ENCODE measurements at places on chromosomes 2 and 18.

DNA sequence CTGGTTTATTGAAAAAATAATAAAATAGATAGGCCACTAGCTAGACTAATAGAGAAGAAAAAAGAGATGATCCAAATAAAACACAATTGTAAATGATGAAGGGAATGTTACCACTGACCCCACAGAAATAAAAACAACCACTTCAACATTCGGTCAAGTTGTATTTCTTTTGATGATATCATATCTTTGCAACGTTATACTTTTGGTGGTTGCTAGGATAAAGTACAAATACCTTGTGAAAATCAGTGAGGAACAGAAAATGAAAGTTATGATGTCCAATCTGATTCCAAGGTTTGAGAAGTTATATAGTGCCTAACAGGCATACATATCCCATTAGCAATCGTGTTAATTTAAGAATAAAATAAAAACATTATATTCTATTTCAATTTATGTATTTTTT is 6.6 kb upstream of the ASNSD1 start:
- no peak for DNase-seq

DNA sequence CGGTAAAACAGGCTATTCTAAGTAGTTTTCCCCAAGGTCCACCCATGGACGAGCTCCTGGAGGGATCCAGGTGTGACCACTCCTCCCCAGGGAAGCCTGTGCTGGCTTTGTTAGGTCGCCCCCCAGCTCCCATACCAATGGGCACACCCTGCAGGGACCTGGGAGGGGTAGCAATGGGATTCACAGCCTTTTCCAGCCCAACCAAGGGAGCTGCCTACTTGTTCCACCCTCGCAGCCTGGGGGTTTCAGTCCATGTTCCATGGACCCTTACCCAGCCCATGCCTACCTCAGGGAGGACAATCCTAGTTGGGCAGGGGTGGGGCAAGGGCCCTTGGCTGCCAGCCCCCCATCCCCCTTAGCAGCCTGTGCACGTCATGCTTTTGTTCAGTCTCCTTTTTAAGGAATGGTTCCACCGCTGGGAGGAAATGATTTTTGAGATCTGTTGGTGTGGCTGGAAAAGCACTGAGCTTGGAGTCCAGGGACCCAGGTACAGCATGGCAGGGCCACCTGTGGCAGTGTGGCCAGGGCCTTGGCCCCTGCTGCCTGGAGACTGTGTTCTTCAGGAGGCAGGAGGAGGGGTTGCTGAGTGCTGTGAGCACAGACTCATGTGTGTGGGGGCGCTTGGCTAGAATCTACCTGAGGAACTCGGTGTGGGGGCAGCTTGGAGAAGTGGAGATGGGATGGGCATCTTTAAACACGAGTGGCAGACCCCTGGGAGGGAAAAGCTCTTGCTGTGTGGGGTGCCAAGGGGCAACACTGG is 166.8 kb downstream of the TWIST2 start:
- DNase-seq: no peak

GRCh38 chr18:27353273-27353672 is 168.2 kb upstream of the CHST9 start:
- DNase-seq: no peak

GRCh38 chr18:25345081-25345866 is 6.7 kb downstream of the ZNF521 start:
- DNase-seq: no peak

- no peak for DNase-seq
Measured at GRCh38 chr2:80545420-80546210, 241.1 kb upstream of the LRRTM1 start.

DNA sequence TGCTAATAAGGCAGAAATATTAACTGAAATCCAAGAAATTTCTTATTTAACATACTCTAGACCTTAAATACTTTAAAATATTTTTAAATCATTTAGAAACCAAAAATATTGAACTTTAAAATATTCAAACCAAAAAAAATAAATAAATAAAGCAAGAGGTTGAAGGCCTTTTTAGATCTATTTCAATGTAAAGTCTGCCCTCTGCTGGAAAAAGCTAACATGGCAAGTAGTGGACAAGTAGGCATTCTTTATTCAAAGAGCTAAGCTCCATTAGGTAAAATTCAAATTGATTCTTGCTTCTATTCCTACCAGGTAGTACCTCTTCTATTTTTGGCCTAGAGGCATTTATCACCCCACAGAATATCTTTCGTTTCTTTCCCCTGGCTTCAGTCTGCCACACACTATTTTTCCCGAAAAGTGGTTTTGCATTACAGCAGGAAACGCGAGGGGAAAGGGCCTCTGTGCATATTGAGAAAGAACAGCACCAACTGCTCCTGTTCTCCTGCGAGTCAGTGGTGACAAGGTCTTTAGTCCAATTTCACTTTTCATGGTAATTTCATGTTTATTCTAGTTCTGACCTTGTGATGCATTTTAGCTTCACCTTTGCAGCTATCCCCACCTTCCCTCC is 20.4 kb downstream of the IFIH1 start:
- DNase-seq: no peak

DNA sequence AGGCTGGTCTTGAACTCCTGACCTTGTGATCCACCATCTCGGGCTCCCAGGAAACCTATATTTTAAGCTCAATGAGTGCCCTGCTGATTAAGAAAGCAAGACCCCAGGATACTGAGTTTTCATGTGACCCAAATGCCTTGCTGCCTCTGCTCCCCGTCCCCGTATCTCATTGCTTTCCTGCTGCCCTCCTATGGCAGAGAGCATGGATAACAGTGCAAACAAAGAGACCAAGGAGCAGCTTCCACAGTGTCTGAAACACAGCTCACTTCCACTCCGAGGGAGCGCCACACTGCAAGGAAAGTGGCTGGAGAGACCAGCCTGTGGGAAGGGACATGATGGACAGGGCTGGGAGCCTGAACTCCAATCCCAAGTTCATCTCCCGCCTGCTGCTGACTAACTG is 246.8 kb downstream of the TMEM182 start:
- DNase-seq: no peak

GRCh38 chr2:37847792-37848191 is 77.3 kb upstream of the RMDN2 start:
- DNase-seq: no peak

- DNase-seq: no peak
Measured at GRCh38 chr2:114024326-114024725, 134.4 kb downstream of the ACTR3 start.

- no peak for DNase-seq
Measured at GRCh38 chr2:47198985-47199451, 43.9 kb upstream of the STPG4 start.

DNA sequence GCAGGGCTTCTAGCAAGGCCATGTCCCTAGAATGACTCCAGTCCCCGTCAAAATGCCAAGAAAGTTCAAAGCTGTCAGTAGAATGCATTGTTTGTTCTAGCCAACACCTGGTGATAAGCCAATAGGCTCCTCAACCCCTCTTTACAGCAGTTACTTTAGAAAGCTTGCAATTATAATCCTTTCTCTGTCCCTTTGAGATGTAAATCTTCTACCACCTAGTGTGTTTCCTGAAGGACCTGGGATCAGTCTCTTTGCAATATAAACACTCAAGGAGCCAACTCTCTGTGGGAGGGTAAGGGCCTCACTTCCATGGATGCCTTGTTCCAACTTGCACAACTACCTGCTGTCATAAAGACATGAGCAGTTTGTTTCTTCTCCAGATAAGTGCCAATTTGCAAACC is 301.8 kb downstream of the NBAS start:
- no peak for DNase-seq

- no peak for DNase-seq
Measured at GRCh38 chr2:130728007-130728454, 839 bp upstream of the GPR148 start.

GRCh38 chr2:197360744-197361156 is 50.2 kb upstream of the ANKRD44 start:
- no peak for DNase-seq

- no peak for DNase-seq
Measured at GRCh38 chr2:23354554-23354953, 30.4 kb upstream of the KLHL29 start.

DNA sequence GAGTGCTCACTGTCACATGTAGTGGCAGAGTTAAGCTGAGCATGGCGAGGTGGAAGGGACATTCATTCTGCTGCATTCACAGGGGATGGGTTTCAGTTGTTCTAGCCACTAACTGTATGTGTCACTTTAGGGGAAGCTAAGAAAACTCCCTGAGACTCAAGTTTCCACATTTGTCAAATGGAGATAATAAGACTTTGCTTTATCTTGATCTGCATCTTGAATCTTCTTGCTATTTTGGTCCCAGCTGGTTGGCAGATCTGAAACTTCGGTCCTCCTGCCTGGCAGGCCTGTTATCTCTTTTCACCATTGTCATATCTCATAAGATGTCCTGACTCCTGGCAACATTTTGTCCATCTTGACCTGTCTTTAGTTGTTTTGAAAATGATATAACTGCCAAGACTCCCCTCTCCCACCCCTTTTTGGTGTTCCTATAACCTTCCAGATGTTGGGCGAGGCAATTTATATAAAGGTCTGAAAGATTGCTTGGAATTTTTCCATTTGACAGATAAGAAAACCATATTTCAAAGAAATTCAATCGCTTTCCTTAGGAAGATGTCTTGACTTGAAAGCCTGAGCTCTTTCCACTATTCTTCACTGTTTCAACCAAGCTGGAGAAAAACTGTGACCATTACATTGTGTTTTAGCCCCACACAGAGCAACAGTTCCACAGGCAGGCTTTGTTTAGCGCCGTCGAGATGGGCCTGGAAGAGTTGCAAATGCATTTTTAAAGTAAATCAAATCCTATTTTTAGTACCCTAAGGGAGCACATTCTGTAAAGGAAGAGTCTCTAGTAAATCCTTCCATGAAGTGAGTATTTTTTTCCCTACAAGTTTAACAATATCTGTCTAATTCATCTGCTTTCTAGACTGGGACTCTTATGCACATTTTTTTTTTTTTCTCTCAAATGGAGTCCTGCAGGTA is 33.4 kb downstream of the MYCN start:
- no peak for DNase-seq

- no peak for DNase-seq
Measured at GRCh38 chr2:114201781-114202180, 240.7 kb upstream of the DPP10 start.

- DNase-seq: no peak
Measured at GRCh38 chr18:64799376-64799775, 650.5 kb upstream of the LINC00305 start.

- DNase-seq: no peak
Measured at GRCh38 chr18:79685281-79685680, 5.7 kb downstream of the CTDP1 start.

GRCh38 chr2:221102896-221103688 is 469.0 kb downstream of the EPHA4 start:
- no peak for DNase-seq

- DNase-seq: no peak
Measured at GRCh38 chr2:23548143-23548769, 163.3 kb downstream of the KLHL29 start.

- no peak for DNase-seq
Measured at GRCh38 chr2:240348522-240348921, 86.9 kb upstream of the GPC1 start.

GRCh38 chr2:201532686-201533304 is 81.3 kb downstream of the STRADB start:
- no peak for DNase-seq

GRCh38 chr2:234705108-234705507 is 208.2 kb upstream of the ARL4C start:
- no peak for DNase-seq

DNA sequence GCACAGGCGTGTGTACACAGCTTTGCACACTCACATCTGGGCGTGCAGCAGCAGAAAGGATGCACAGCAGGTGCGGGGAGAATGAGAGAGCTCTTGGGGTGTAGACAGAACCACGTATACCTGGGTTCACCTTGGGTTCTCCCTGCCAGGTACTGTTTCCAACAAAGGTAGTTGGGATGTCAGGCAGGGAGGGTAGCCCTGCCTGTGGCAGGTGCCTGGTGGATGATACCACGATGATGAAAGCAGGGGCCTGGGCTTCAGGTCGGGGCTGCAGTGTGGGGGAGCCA is 6.5 kb upstream of the ARID5A start:
- DNase-seq: no peak

DNA sequence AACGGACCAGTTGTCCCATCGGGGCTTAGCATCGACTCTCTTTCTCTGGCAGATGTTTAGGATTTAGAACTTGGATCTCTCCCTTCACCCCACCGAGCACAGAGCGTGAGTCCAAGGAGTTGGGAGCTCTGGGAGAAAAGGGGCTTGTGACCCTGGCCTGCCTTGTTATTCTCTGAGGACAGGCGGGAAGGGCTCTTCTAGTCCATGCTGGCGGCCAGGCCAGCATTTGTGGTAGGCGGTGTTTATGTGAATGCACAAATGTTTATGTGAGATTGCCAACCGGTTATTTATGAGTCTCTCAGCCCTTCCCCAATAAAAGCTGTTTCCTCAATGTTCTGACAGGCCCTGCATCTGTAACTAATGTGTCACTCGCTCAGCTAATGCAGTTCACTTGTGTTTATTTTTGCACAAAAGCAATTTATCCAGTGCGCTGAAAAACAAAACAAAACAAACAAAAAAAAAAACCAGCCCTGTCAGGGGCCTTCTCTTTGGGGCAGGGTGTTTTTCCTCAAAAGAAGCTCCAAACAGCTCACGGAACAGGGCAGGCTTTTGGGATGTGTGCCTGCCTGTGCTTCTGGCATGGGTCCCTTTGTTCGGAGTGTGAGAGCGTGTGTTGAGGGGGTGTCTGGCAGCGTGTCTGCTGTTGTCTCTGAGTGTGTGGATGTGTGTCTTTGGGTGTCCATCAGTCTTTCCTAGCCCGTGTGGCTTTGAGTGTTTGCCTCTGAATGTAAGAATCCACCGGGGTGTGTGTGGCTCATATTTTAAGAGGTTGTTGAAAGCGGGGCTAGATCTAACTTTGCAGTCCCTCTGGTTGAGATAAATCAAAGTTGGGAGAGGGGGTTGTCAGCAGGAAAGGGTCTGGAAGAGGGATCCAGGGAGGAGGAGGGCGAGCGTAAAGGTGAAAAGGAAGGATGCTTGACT is 52.8 kb upstream of the HAAO start:
- DNase-seq: no peak

DNA sequence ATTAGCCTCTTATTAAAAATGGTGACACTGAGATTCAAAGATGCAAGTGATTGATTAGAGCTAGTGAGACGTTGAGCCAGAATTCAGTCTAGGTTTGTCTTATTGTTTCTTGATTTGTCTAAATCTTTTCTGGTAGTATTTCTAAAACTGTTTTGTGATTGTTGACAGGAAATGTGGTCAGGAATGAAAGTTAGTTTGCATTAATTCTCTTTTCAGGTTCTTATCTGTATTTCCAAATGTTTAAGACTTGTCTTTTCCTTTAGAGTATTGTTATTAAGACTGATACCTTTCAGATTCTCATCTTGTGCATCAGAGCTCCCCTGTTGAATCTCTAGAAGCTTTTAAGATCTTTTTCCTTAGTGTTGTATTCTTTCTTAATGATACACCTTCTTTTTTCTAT is 89.3 kb downstream of the MBD5 start:
- DNase-seq: no peak

GRCh38 chr2:222627764-222628163 is 28.1 kb downstream of the FARSB start:
- no peak for DNase-seq

- DNase-seq: no peak
Measured at GRCh38 chr2:134206573-134206972, 47.3 kb upstream of the MGAT5 start.

GRCh38 chr2:10519394-10519740 is 71.2 kb upstream of the ODC1 start:
- no peak for DNase-seq

Measured in stimulated activated CD4-positive, alpha-beta T cell treated with anti-CD3 and anti-CD28 coated beads, Interleukin-4, amount 100 ng/mL, for 4 hours (primary cell).